ENCODE measurements at places on chromosomes 13 and 19.

DNA sequence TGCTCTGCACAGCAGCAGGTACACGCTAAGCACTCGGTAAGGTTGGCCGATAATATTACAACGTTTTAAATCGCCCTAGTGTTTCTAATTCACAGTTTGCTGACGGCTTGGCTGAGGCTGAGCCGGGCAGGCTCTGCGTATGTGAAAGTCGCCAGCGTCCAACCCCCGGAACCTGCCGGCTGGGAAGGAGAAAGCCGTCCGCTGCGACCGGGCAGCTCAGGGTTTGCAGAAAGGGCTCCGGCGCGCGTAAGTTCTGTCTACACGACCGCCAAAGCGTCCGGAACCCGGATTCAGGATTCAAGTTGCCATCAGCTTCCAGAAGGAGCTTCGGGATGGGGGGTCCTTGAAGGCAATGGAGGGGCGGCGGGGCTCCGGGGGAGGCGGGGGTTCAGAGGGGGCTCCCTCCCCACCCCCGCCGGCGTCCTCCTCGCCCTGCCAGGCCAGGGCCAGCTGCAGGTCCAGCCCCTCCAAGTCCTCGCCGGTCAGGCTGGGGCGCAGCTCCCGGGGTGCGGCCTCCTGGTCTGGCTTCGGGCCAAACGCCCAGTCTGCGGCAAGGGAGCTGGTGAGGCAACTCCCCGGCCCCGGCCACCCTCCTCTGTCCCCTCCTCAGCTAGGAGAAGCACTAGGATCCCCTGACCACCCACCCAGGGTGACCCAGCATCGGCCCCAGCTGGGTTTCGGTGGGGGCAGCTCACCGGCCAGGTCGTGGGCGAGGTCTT is 575 bp downstream of the SMIM44 start:
- no peak for DNase-seq

DNA sequence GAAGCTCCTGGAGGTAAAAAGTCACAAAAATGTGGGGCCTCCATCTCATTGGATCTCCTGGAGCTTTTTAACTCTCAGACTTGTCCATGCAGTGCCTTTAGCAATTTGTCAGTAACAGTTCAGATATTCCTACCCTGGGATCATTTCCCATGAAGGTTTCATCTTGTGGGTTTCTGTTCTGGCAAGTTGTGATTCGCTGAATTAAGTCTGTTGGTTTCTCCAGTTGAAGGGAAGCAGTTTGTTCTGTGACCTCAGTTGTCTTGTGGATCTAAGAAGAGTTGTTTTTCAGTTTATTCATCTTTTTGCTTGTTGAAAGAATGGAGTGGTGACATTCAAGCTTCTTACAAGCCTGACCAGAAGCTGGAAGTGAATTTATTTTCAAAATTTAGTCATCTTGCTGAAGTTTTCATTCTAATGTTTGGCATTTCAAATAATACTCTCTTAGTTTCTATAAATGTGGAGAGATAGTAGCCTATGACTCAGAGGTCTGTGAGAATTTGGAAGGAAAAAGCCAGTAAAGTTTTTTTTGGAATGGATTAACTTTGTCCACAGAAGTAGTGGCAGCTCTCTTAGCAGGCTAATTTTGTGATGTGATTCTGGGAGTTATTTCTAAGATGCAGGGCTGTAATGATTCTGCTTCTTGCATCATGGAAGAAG is 120.1 kb upstream of the CSNK1A1L start:
- no peak for DNase-seq

DNA sequence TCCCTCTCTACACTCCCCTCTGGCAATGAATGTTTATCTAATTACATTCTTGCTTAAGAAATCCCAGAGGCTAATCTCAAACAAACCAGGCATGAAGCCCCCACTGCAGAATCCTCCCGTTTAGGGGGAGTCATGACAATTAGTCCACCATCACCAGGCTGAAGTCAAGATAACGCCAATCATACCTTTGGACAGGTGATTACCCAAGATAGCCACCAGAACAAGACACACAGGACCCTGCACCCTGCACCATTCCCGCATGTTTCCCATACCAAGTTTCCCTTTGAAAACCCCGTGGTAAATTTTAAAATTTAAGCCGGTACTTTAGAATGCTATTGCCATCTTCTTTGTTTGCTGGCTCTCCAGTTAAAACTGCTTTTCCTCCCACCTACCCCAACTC is 64.8 kb upstream of the XPO4 start:
- DNase-seq: no peak

- DNase-seq: no peak
These were observed 4.0 kb downstream of the ICAM5 start for GRCh38 chr19:10293637-10294367.

DNA sequence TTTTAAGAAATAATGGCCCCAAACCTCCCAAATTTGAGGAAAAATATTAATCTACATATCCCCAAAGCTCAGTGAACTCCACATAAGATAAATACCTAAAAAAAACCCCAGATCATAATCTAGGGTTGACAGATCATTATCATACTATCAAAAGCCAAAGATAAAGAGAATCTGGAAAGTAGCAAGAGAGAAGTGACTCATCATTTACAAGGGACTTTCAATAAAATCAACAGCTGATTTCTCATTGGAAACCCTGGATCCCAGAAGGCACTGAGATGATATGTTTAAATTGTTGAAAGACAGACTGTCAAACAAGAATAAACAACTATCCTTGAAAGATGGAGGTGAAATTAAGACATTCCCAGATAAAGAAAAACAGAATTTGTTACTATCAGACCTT is 199.3 kb downstream of the KCNRG start:
- no peak for DNase-seq

- DNase-seq: no peak
These were observed 5.5 kb upstream of the ISYNA1 start for GRCh38 chr19:18443406-18443805.

- DNase-seq: no peak
These were observed 3.7 kb upstream of the NOP53 start for GRCh38 chr19:47741544-47742140.

DNA sequence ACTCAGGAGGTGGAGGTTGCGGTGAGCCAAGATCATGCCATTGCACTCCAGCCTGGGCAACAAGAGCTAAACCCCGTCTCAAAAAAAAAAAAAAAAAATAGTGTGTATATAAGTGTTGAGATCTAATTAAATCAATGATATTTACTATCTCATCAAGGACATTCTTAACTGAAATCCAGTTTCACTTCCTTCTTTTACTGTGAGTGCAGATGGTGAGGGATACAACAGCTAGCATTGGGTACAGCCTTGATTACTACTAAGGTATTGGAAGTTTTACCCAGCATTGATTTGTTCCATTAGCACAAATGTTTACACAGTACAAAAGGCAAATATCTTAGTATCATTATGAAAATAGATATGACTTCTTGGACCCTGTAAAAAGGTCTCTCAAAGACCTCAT is 546.6 kb downstream of the KCTD12 start:
- DNase-seq: no peak

- DNase-seq: no peak
These were observed 29.1 kb downstream of the NFIX start for GRCh38 chr19:13024126-13024950.

- no peak for DNase-seq
These were observed 5.5 kb upstream of the LILRA6 start for GRCh38 chr19:54248016-54248601.

DNA sequence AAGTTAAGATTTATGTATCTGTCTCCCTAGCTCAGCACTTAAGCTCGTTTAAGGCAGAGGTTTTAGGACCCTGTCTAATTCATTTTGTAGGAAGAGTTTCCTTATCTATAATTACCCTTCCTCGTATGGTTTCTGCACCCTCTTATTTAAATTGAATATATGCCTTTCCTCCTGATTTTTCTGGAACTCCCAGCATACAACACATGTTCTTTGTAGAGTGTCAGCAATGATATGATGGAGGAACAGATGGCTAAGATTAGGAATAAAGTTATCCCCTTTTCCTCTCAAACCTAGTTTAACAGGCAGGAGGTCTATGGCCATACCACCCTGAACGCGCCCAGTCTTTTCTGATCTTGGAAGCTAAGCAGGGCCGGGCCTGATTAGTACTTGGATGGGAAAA is 359.5 kb downstream of the PCDH17 start:
- no peak for DNase-seq

GRCh38 chr13:79966493-79966895 is 374.4 kb downstream of the SPRY2 start:
- peak; percentile 22 for DNase-seq

GRCh38 chr13:95058680-95059079 is 242.6 kb downstream of the ABCC4 start:
- no peak for DNase-seq

DNA sequence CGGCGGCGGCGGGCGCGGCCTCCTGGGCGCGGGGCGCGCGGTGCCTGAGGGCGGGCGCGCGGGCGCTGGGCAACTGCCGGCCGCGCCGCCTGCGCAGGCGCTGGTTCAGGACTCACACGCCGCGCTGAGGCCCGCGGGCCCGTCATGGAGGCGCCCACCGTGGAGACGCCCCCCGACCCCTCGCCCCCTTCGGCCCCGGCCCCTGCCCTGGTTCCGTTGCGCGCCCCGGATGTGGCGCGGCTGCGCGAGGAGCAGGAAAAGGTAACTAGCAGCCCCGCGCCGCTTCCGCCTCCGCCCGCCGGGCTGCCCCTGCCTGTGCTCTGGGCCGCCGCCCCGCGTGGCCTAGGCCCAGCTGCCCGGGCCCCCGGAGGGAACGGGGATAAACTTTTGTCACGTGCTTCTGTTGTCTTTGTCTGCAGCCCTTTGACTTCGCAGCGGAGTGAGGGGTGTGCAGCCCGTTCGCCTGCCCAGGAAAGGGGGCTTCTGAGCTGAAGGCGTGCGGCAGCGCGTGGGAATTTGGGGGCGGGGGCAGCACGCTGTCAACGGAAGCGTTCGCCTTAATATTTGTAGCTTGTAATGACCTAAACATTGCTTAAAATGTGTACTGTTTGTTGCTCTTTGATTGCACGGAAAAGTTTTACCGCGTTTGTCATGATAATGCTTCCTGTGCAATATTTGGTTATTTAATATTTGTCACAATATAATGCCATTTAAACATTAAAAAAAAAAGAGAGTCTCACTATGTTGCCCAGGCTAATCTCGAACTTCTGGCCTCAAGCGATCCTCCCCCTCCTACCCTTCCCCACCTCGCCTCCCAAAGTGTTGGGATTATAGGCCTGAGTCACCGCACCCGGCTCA is 594 bp downstream of the URI1 start:
- no peak for DNase-seq

DNA sequence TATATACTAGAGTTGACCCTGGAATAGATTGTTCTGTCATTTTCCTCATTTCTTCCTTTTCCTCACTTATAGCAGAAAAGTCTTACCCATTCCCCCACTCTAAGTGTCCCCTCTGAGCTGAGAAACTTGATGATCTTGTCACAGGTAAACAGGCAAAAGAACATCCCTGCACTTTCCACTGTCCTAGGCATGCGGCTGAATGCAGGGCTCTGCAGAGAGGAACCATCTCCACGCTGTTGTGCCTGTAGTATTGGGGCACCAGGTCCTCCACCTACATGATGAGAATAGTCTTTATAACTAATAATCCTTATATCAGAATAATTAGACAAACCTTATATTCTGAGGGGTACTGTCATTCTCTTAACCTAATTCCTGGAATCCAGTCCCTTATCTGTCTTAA is 211.3 kb downstream of the RBM26 start:
- no peak for DNase-seq

DNA sequence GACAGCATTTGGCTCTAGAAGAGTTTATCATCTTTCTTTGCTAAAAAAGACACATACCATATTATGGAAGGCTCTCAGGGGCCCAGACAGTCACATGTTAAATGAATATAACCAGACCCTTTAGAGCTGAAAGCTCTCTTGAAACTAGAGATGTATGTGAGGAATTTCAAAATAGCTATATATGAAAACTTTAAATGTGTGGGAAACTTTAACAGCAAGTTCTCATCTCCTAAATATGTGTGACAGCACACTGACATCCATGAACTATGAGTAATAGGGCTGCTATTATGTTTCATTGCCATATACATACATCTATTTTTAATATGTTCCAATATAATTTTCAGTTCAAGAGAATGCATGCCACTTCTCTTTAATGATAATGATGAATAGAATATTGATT is 509.5 kb downstream of the GPC6 start:
- no peak for DNase-seq

DNA sequence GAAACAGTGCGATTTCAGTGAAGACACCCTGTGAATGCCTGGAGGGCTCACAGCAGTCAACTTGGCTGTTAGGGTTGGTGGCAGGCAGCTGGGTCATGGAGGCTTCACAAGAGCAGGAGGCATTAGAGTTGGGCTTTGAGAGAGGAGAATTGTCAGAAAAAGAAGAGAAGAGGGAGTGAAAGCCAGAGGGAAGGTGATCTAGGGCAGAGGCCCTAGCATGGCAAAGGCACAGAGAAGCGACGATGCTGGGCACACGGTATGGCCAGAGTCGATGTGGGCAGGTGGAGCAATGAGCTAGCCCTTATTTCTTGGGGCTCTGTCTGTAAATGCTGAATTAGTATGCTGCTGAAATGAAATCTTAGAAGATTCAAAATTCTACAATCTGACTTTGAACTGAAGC is 52.6 kb upstream of the OLFM4 start:
- DNase-seq: no peak

DNA sequence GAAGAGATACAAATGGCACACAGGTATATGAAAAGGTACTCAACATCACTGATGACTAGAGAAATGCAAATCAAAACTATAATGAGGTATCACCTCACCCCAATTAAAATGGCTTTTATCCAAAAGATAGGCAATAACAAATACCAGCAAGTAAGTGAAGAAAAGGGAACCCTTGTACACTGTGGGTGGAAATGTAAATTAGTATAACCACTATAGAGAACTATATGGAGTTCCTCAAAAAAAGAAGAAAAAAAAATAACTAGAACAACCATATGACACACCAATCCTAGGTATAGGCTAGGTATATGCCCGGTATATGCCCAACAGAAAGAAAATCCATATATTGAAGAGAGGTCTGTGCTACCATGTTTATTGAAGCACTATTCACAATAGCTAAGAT is 150.9 kb downstream of the VWA8 start:
- DNase-seq: no peak

- no peak for DNase-seq
These were observed 66.3 kb upstream of the RFXAP start for GRCh38 chr13:36752673-36753072.

- no peak for DNase-seq
These were observed 128.2 kb downstream of the PCDH9 start for GRCh38 chr13:67101730-67102467.

GRCh38 chr13:46484561-46484960 is 68.4 kb upstream of the LRCH1 start:
- DNase-seq: no peak

DNA sequence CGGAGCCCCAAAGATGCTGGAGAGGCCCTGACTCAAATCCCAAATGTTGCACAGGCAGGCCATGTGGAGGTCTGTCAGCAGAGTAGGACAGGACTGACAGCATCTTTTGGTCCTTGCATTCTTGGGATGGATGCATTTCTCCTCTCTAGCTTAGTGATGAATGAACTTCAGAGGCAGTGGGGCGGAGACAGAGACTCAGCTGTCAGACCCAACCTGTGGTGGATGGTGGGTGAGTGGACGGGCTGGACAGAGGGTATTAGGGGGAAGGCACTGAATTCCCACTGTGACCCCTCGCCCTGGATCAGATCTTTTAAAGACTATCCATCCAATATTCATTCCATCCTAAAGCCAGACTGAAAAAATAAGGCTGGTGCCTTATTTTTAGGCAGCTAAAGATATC is 39.3 kb upstream of the GJB6 start:
- DNase-seq: no peak

All from iPS DF 6.9 (cell line).